ENCODE measurements at places on chromosomes 4 and X.
A peak's percentile ranks its signal among the peaks of the same experiment; 100 is the strongest.

GRCh38 chr4:146458594-146458993, 63.1 kb downstream of the SLC10A7 start:
- no peak for DNase-seq

DNA sequence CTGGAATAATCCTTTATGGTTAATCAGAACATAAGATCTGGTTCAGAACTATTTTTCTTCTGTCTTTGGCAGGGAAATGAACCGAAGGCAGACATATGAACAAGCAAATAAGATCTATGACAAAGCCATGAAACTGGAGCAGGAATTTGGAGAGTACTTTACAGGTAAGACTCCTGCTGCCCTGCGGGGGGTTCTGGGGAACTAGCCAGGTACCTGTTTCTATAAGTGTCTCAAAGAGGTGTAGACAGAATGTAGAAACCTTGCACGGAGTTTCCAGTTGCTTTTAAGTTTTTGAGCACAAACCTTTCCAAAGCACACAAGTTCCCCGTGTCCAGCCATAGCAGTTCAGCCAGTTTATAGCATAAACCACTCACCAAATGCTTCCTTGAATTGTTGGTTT, 56.2 kb downstream of the DLG3 start:
- DNase-seq, result no peak

DNA sequence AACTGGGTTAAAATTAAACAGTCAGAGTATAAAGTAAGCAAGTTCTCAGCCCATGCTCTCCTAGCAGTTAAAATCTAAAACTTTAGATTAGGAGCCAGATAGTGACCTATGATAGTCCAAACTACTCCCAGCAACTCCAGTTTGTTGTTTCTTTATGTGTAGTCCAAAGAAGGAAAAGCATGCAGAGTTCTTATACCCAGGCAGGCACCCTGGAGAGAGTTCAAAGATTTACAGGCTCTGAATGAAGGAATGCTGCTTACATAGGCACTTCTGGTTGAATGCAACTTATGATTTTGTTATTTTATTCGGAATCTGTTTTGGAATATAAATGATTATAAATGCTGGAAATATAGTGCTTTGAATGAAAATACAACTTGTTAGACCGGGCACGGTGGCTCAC, 67.2 kb downstream of the GPAT3 start:
- no peak for DNase-seq

- DNase-seq, result no peak
These were observed 151.8 kb upstream of the GATB start for GRCh38 chr4:151912632-151913031.

- no peak for DNase-seq
These were observed 911.5 kb downstream of the GLUD2 start for GRCh38 chrX:121958886-121959285.

- no peak for DNase-seq
These were observed 914.5 kb downstream of the STIM2 start for GRCh38 chr4:27775156-27775555.

GRCh38 chr4:8120501-8120900, 38.1 kb downstream of the ABLIM2 start:
- no peak for DNase-seq

DNA sequence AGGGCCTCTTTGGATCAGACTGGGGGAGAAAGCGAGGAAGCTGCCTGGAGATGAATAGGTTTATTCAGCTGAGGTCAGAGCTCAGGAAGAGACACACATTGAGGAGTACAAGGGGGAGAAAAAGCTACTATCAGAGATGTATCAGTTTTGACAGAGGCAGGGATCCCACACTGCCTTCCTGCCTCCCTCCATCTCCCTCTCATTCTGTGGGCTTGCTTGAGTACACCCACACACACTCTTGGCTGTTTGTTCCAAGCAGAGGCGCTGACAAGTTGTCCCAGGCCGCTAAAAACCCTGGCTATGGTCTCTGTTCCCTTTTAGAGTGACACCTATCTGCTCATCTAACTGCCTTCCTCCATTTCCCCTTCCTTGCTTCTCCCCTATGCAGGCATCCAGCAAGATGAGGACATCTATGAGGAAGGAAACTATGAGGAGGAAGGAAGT, 5.2 kb downstream of the TSPYL2 start:
- DNase-seq, result no peak

GRCh38 chrX:69262036-69262936, 97.0 kb upstream of the PJA1 start:
- DNase-seq, result no peak

GRCh38 chr4:155571184-155571944, 95.3 kb upstream of the GUCY1A1 start:
- DNase-seq, result no peak

DNA sequence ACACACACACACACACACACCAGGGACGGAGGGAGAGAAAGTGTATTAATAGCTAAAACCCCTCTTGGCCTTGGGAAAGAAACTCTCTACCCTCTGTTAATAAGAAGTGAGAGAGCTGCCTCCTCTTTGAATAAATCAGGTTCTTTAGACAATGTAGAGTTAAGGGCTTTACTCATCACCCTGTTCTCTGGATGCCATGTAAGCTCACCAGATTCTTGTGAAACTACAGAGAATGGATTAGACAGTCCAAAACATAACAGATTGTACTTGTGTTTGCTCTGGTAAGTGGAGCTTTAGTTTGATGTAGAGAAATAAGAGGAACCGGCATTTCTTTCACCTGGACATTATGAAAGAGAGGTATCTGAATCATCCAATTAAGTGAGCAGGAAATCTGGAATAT, 263.2 kb downstream of the DMD start:
- DNase-seq, result no peak

DNA sequence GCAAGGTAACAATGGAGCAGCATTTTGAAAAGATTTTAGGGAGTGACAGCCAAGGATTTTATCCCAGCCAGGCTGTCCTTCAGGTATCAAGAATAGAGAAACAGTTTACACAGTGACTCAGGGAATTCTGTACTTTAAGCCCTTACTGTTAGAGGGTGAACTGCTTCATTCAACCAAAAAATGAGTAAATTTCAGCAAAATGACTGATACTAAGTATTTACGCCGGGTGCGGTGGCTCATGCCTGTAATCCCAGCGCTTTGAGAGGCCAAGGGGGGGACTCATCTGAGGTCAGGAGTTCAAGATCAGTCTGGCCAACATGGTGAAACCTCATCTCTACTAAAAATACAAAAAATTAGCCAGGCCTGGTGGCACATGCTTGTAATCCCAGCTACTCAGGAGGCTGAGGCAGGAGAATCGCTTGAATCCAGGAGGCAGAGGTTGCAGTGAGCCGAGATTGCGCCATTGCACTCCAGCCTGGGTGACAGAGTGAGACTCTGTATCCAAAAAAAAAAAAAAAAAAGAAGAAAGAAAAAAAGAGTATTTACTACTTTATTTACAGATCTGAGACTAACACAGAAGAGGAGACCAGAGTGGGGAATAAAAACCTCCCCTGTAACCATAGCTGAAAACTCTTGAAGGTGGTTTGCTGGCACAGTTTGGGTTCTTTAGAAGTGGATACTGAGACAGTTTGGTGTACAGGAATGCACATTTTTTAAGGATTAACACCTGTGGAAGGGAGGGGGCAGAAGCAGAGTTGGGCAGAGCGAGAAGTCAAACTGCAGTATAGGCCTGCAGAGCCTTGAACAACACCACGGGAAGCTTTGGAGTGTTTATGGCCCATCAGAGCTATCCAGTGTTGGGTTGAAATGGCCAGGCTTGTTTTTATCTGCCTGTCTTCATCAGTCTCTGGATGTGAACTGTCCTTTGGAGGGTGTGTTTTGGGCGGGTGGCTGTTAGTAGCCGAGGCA, 40.5 kb downstream of the TMEM131L start:
- no peak for DNase-seq

- DNase-seq, result no peak
These were observed 8.7 kb downstream of the SFRP2 start for GRCh38 chr4:153780221-153780620.

DNA sequence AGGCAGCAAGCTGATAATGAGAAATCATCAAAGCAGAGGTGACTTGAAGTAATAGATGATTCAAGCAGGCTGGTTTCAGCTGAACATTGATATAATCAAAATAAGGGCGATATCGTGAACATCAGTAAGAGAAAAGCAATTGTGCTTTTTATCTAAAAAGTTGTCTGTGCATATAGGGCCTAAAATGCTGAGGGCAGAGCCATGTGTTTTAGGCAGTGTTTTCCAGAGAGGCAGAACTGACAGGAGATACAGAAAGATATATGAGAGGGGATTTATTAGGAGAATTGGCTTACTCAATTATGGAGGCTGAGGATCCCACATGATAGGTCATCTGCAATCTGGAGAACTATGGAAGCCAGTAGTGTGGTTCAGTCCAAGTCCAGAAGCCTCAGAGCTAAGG, 136.5 kb upstream of the NPY2R start:
- DNase-seq, result no peak

DNA sequence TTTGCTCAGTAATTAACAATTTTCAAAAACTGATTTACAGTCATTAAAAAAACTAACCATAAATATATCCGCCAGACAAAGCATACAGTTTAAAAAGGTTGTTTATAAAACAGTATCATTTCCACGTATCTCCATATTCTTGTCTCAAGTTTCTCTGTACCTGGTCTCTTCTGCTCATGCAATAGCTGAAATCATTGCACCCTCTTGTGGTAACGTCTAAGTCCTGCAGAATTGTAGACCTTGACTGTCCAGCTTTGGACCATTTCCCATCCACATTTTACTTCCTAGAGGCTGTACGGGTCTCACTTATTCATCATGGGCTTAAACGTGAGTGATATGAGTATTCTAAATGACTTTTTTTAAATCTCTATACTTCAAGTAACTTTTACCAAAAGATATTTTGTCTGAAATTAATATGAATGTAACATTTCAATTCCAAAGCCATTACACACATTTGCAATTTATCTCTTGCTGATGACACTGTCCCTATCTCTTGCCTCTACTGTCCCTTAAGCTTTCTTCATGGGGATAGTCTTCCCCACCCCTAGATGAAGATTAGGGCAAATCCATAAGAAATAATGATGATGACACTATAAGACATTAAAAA, 118.5 kb downstream of the BTC start:
- no peak for DNase-seq

- peak; percentile 47 for DNase-seq
These were observed 734 bp upstream of the GALNT7 start for GRCh38 chr4:173167758-173168395.

- no peak for DNase-seq
These were observed 130.1 kb downstream of the EGF start for GRCh38 chr4:110042545-110043517.

DNA sequence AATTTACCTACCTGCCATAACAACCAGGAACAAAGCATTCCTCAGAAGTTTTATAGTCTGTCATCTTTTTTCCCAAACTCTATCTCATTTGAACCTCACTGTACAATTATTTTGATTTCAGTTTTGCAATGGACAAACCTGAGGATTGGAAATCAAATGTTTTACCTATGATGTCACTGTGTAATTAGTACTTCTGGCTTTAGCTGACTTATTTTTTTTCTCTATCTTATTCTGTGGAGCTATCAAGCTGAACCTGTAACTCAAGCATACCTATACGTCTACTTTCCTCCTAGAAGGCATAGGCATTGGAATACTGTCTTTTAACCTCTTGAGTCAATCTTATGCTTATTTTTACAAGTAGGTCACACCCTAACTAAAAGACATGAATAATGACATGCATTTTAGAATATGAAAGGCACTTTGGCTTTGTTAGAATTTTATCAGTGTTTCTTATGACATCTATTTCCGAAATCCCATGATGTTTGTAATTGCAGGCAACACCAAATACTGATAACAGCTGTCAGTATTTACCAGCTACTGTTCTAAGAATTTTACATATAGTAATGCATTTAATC, 21.5 kb downstream of the CCSER1 start:
- no peak for DNase-seq

GRCh38 chr4:58216461-58216860, 1106.3 kb upstream of the IGFBP7 start:
- no peak for DNase-seq

GRCh38 chrX:96453139-96453538, 231.5 kb upstream of the DIAPH2 start:
- no peak for DNase-seq

DNA sequence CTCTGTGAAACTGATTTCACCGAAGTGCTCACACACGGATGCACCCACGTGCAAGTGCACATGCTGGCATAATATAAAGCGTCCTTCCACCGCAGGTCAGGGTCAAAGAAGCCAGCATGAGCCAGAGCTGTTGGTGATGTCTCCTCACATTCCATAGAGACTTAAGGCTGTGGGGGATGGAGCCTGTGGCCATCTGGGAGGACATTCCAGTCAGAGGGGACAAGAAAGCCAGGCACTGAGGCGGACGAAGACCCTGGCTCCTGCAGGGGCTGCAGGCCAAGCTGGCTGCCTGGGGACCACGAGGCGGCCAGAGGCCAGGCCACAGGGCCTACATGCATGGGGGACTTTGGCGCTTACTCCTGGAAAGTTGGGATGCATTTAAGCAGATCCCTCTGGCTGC, 7.7 kb downstream of the RNF212 start:
- DNase-seq, result no peak

- no peak for DNase-seq
These were observed 68.2 kb downstream of the ARHGAP10 start for GRCh38 chr4:147799986-147800555.

GRCh38 chr4:37795581-37796195, 30.8 kb upstream of the PGM2 start:
- DNase-seq, result no peak

DNA sequence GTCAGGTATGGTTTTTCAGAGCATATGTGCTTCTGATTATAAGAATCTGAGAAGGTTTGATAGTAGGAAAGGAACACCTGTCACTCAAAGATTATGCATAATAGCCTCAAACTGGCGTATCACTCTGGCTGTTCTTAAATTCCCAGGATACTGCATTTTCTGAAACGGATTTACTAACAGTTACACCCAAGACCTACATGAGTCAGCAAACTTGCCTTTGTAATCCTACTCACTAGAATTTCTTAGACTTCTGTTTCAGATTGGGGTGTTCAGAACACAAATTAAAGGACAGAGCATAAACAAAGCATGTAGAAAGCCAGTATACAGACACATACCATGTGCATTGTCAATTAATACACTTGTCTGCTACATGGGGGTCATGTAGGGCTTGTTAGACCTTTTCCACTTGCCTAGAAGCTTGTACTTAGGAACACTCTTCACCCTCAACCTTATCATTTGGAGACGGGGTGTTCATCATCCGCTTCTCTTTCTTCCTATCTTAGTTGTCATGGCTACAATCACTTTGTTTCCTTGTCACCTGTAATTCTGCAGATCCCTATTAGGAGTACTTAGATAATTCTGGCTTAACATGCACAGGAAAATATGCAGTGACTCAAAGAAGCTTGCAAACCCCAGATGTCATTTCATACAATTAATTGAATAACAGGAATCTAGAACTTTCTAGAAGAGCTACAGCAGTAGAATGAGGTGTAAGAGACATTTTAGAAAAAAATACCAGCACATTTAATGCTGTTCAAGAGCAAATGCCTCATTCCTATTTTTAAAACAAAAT, 593.0 kb upstream of the TENM3 start:
- DNase-seq, result no peak

GRCh38 chrX:3791449-3791848, 78.0 kb upstream of the PRKX start:
- DNase-seq, result no peak
